ENCODE measurements at places on chromosomes 13 and 19.

DNA sequence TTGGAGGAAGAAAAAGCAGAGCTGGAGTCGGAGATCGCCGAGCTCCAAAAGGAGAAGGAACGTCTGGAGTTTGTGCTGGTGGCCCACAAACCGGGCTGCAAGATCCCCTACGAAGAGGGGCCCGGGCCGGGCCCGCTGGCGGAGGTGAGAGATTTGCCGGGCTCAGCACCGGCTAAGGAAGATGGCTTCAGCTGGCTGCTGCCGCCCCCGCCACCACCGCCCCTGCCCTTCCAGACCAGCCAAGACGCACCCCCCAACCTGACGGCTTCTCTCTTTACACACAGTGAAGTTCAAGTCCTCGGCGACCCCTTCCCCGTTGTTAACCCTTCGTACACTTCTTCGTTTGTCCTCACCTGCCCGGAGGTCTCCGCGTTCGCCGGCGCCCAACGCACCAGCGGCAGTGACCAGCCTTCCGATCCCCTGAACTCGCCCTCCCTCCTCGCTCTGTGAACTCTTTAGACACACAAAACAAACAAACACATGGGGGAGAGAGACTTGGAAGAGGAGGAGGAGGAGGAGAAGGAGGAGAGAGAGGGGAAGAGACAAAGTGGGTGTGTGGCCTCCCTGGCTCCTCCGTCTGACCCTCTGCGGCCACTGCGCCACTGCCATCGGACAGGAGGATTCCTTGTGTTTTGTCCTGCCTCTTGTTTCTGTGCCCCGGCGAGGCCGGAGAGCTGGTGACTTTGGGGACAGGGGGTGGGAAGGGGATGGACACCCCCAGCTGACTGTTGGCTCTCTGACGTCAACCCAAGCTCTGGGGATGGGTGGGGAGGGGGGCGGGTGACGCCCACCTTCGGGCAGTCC lies 5.0 kb downstream of the FOSB start:
- no peak for DNase-seq

- DNase-seq: no peak
Observed at GRCh38 chr13:42781352-42781751, at the start of gene FAM216B. Gene FAM216B (plus strand): TSS chr13:42781584. CDS start chr13:42784068, 2,484 bp downstream.

DNA sequence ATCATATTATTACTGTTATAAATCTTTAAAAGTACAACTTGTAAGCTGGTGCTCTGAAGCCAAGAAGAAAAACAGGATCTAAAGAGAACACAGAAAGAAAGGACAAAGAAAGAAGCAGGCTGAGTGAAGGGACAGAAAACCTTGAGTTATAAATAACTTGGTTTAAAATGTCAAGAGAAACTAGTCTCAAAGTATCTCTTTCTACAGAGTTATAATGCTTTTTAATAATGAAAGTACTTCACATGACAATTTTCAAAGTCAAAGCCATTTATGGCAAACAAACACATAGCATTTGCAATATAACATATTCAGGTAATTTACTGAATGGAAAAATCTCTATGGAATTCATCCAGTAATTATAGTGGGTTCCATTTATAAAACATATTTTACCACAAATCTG lies 33.4 kb downstream of the CAB39L start:
- DNase-seq: no peak

GRCh38 chr19:41123716-41124294 lies 9.6 kb downstream of the CYP2F1 start:
- DNase-seq: no peak

- no peak for DNase-seq
Observed at GRCh38 chr19:1748115-1748872, 5.0 kb upstream of the ONECUT3 start.

GRCh38 chr19:51277112-51277511 lies 26.2 kb downstream of the SIGLECL1 start:
- no peak for DNase-seq

DNA sequence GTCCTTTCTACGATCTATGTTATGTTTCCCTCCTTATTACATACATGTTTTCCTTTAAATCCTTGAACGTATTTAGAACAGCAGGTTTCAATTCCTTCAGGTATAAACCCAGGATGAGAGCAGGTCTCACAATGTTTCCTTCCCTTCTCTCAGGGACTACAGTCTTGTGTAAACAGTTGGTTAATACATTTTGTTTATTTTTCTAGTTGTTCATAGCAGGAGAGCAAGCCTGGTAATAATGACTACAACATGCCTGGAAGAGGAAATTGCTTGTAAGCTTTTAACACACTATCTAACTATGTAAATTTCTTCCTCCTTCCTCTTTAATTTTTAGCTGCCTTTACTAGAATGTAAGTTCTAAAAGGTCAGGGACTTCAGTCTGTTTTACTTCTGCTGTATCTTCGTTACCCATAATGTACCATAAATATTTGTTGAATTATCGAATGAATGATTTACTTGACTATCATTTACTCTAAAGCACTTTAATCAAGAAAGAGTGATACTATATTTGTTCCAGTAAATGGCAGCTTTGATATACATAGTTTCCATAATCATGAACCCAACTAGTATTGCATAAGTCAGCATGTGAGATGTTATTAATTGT lies 28.9 kb upstream of the TNFRSF19 start:
- DNase-seq: no peak

DNA sequence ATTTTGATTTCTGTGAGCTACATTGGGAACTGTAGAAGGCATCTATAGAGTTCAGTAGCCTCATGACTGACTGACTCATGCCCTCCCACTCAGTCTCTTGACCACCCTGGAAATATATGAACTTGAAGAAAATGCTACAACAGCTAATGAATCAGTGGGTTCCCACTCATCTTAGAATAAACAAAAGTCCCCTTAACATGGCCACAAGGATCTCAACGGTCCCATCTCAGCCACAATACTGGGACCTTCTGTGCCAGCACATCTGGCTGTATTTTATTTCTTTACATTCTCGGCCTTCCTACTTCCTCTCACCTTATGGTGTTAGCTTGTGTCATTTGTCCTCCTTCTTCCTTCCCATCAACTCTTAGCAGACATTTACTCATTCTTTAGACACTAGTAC lies 619.8 kb downstream of the DCT start:
- no peak for DNase-seq

- no peak for DNase-seq
Observed at GRCh38 chr13:35979361-35979951, 151.7 kb downstream of the DCLK1 start.

- no peak for DNase-seq
Observed at GRCh38 chr13:21310220-21310619, 133.8 kb downstream of the MRPL57 start.

DNA sequence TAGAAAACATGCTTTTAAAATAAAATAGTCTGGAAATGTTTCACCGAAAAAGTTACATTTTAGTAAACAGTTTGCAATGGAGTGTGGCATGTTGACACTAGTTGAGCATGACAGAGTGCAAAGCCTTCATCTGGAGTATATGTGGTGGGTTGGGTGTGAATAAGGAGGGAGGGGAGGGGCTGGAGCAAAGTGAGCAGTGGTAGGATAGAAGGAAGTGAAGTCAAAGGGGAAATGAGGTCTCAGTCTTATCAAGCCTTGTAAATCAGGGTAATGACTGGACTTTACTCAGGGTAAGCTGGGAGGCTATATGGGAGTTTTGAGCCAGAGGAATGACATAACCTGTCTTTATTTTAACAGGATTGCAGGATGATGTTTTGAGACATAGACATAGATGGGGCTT lies 222.8 kb downstream of the PCDH20 start:
- DNase-seq: no peak

DNA sequence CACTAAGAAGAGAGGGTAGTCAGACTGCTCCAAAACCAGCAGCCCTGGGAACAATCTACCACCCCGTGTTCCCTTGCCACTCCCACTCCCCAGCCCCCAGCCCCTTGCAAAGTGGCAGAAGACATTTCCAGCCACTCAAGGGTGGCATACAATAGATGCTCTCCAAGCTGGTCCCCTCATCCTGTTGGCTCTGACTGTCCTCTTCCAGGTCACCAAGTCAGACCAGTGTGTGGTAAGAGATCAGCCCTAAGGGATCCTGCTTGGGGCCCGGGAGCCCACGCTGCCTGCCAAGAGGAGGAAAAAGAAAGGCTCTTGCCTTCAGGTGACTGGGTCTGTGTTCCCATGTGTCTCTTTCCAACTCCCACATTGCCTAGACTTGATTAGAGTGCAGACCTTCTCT lies 25.0 kb downstream of the SERP2 start:
- no peak for DNase-seq

DNA sequence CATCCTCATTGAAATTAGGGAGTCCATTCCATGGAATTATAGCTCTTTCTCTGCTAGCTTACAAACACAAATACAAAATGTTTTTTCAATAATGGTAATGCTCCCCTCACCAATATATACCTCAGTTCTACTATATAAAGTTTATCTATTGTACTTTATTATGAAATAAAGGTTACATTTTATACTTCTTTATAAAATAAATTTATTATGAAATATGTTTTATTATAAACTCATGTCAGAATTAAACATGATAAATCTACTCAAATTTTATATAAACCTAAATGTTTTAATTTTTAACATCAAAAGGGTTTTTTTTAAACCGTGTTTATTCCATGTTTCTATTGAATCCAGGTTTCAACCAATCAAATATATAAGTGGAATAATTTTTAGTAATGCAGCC lies 646.1 kb upstream of the PCDH20 start:
- no peak for DNase-seq

- peak; percentile 70 for DNase-seq
Observed at GRCh38 chr19:18109733-18110608, 12.4 kb downstream of the MAST3 start.

DNA sequence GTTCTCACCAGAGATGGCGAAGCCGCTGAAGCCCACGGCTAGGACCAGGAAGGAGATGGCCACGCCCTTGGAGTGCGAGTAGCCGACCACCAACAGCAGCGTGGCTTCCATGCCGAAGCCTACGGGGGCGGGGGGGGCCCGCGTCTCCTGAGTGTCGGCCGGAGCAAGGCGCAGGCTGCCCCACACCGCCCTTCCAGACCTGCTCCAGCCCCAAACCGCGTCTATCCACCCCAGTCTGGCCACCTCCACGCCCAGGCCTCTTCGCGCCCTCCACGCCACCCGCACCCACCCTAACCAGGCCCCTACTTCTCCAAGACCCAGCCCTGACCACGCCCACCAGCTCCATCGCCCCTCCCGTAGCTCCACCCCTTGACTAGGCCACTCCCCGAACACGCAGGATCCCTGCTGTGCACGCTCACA lies 6.2 kb downstream of the GFY start:
- DNase-seq: peak; percentile 69

- no peak for DNase-seq
Observed at GRCh38 chr13:113956571-113956970, 17.3 kb downstream of the C13orf46 start.

GRCh38 chr13:31987535-31988170 lies 43.9 kb upstream of the FRY start:
- no peak for DNase-seq

- DNase-seq: no peak
Observed at GRCh38 chr13:74487091-74487722, 353.0 kb upstream of the KLF12 start.

DNA sequence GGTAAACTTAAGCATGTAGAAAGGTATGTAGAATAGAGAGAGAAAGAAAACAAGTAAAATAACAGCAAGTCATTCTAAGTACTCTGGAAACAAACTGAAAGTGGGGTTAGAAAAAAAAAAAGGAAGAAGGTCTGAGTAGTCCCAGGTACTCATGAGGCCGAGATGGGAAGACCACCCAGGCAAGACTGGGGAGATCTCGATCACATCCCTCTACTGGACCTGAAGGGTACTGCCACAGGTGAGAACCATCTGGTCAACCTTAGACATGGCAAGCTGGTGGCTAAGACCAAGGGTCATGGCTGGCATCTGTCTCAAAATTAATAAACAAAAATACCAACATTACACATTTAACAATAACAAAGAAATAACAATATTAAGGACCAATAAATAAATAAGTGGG lies 36.3 kb upstream of the ZNF724 start:
- no peak for DNase-seq

DNA sequence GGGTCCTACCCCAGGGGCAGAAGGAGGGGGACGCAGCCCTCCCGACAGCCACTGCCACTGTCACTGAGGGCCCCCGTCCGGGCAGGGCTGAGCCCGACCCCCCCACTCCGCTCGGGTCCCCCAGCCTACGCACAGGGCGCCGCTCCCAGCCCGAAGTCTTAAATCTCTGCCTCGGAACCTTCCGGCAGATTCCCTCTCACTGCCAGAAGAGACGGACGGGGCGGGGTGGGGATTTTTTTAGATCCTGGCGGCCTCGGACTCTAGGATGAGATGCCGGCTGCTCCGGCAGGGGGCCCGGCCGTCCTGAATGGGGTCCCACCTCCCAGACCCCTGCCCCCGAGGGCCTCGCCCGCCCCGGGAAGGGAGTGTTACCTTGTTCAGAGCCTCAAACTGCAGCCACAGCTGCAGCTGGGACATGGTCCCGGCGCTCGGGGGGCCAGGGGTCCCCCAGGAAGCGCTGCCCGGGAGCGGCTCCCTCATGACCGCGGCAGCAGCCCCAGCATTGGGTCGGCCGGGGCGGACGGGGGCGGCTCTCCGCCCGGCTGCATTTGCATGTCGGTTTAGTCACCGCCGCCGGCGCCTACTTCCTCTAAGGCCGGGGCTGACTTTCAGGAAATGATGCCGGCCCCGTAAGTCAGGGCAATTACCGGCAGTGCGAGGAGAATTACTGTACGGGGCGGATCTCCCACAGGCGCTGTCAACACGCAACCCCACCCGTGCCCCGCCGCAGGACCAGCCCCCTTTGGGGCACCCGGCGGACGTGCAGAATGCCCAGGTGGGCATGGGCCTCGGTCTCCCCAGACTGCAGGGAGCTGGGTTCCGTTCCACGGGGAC lies 28.1 kb downstream of the GPX4 start:
- peak; percentile 92 for DNase-seq

- no peak for DNase-seq
Observed at GRCh38 chr13:79812070-79812850, 331.3 kb downstream of the NDFIP2 start.

GRCh38 chr19:18317961-18318800 lies 4.7 kb downstream of the LSM4 start:
- peak; percentile 71 for DNase-seq

- no peak for DNase-seq
Observed at GRCh38 chr13:80753866-80754265, 412.9 kb upstream of the SPRY2 start.

- DNase-seq: no peak
Observed at GRCh38 chr13:61685682-61686012, 270.0 kb upstream of the PCDH20 start.

DNA sequence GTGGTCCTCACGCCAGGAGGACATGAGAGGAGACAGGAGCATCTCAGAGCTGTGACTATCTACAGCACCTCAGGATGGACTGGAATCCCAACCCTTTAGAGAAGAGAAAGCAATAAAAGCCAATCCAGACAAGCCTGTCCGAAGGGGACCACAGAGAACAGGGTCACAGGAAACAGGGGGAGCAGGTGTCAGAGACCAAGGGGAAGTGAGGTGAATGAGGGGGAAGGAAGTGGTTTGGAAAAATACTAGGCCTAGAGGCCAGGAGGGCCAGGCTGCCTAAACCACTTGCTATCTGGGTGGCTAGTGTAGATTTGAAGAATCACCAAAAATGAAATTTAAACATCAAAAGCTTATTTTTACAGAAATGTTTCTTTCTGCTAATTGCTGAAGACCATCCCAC lies 16.2 kb downstream of the TMTC4 start:
- no peak for DNase-seq

- no peak for DNase-seq
Observed at GRCh38 chr13:50928659-50929462, 19.3 kb downstream of the RNASEH2B start.

All from stimulated activated CD8-positive, alpha-beta memory T cell treated with anti-CD3 and anti-CD28 coated beads, Interleukin-4, amount 100 ng/mL, for 48 hours (primary cell).